ENCODE measurements at places on chromosomes 11 and 22. TPM values are rescaled to one million over a fixed set of nuclear protein-coding genes. Genes with fewer than 3 reads are reported as not detected.

Gene CHADL
- not detected for total RNA-seq

Gene HBE1
- total RNA-seq = not detected

Gene OTOG
- not detected for total RNA-seq

Gene WBP2NL
- 20.9 TPM for total RNA-seq

Gene CREB3L1
- total RNA-seq = 12.5 TPM

Gene STIP1
- 254 TPM for total RNA-seq

Gene THY1
- 122 TPM for total RNA-seq

Gene RPS25
- 1,989 TPM for total RNA-seq

Gene CLDN5
- not detected for total RNA-seq

Gene MRGPRX3
- total RNA-seq = not detected

Gene OR8B8
- not detected for total RNA-seq

Gene OR8A1
- total RNA-seq = not detected

Gene SRRD
- 30.6 TPM for total RNA-seq

Gene TYR
- total RNA-seq = not detected

Gene FGF4
- total RNA-seq = not detected

DNA sequence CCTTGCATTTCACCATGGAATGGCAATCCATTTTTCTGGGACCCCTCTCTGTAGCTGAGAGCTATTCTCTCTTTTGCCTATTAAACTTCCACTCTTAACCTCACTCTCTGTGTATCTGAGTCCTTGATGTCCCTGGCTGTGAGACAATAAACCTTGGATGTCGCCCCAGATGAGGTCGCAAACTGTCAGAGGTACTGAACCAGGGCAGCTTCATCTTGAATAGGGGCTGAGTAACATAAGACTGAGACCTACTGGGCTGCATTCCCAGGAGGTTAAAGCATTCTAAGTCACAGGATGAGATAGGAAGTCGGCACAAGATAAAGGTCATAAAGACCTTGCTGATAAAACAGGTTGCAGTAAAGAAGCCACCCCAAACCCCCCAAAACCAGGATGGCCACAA is 68.0 kb downstream of the RSF1 start:
- peak; percentile 66 for DNase-seq

DNA sequence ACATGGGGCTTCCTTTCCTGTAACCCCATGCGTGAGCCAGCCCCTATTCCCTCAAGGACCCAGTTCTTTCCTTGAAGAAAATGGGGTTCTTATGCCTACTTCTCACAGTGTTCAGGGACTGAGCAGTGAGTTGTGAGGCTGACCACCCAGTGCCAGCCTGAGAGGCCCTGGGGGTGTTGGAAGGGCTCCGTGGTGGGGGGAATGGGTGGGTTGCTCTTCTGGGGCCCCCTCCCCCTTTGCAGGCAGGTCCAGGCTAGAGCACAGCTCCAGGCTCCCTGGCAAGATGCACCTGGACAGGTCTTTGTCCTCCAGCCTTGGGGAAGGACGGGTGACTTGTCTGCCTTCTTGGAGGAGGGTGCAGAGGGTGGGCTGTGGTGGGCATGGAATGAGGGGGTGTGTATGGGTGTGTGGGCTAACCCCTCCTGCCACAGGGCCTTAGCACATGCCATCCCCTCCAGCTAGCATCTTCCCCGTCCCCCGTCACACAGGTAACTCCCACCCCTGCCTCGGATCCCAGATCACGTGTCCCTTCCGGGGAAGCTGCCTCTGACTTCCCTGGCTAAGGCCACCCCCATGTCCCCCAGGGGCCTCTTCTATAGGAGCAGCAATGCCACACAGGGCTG is 64.6 kb downstream of the MYEOV start:
- DNase-seq = no peak

- DNase-seq = no peak
These were observed 2.9 kb downstream of the DSCAML1 start for GRCh38 chr11:117794135-117794534.

DNA sequence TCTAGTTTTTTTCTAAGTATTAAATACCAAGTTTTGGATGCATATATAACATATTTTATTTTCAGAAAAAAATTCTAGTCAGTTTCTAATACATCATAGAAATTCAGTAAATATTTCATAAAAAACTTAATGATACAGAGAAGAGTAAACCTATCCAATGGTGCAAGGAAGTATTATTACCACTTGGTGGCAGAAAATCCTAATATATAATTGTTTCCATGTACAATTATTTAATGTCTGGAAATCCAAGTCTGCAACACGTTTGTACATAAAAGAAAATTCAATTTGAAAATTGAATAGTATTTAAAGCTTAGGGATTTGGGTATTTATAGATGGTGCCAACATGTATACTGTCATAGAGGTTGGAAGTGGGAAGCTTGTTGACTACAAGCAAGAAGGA is 127.0 kb downstream of the TRPC6 start:
- no peak for DNase-seq

GRCh38 chr11:12288931-12289666 is 88.3 kb upstream of the PARVA start:
- no peak for DNase-seq

- DNase-seq = no peak
These were observed 40.5 kb upstream of the TPBGL start for GRCh38 chr11:75200051-75200450.

GRCh38 chr11:9700105-9700801 is 36.4 kb downstream of the SWAP70 start:
- no peak for DNase-seq

GRCh38 chr11:19959648-19960059 is 200.6 kb downstream of the DBX1 start:
- no peak for DNase-seq

- no peak for DNase-seq
These were observed 29.3 kb upstream of the TCF20 start for GRCh38 chr22:42299586-42300258.

GRCh38 chr11:33703788-33704187 is 3.2 kb upstream of the C11orf91 start:
- peak; percentile 52 for DNase-seq

DNA sequence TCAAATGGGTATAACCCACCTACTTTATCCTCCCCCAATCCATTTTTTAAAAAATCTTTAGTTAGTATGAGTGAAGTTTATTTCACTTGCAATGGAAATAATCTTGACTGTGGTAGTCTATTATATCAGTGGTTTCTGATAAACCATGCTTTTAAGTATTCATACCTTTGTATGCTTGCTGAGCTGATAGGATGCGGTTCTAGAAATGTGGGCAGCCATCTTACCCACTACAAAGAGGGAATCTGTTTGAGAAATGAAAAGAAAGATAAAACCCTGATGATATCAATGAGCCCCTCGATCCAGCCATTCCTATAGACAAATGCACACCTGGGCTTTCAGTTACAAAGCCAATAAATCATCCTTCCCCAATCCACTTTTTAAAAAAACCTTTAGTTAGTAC is 13.8 kb upstream of the PVALB start:
- DNase-seq = no peak

GRCh38 chr22:46049726-46050450 is 72.9 kb upstream of the WNT7B start:
- DNase-seq = no peak

DNA sequence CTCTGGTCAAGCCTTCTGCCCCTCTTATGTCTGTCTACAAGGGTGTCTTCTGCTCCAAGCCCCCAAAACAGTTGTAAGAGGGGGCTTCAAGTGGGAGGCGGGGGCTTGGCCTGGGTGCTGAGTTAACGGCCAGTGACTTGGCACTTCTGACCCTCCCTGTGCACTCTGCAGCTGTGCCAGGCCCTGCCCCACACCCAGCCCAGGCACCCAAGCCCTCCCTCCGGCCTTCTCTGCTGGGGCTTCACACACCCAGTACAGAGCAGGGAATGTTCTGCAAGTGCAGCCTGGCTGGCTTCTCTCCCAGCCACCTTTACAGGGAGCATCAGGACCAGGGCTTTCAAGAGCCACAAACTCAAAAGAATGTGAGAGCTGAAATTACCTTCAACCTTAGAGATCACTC is 3.8 kb downstream of the TMEM121B start:
- DNase-seq = no peak

- DNase-seq = no peak
These were observed 54.1 kb upstream of the B3GAT1 start for GRCh38 chr11:134466156-134466555.

- DNase-seq = no peak
These were observed 10.2 kb upstream of the TLCD5 start for GRCh38 chr11:120314861-120315260.

- DNase-seq = no peak
These were observed 135.8 kb upstream of the PITPNB start for GRCh38 chr22:28054819-28055208.

- peak; percentile 78 for DNase-seq
These were observed 20.3 kb upstream of the MICAL2 start for GRCh38 chr11:12090061-12090591.

- no peak for DNase-seq
These were observed 2.9 kb upstream of the BTBD10 start for GRCh38 chr11:13465909-13466371.

GRCh38 chr11:91394727-91395414 is 829.7 kb upstream of the FAT3 start:
- DNase-seq = no peak

DNA sequence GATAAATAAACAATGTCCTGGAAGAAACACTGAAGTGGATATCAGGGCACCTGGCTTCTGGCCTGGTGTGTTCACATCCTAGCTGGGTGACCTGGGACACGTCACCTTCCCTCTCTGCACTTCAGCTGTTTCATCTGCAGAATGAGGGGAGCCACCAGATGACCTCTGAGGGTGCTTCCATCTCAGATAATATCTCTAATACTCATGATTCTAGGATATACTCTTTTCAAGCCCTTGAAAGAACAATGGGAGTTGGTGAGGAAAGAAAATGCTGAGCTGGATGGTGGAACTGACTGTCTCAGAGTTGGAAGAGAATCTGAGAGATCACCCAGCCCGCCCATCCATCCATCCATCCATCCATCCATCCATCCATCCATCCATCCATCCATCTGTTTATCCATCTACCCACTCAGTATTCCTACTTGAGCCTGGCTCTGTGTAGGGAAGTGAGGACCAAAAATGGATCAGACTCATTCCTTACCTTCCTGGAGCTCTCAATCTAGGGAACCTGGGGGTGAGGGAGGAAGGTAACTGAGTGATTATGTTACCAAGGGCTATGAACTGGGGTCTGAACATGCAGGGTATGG is 28.2 kb upstream of the LIPT2 start:
- no peak for DNase-seq

- DNase-seq = peak; percentile 44
These were observed 1.7 kb downstream of the PHF21A start for GRCh38 chr11:46119352-46120216.

- peak; percentile 59 for DNase-seq
These were observed 34.2 kb upstream of the VPREB1 start for GRCh38 chr22:22210375-22210774.

DNA sequence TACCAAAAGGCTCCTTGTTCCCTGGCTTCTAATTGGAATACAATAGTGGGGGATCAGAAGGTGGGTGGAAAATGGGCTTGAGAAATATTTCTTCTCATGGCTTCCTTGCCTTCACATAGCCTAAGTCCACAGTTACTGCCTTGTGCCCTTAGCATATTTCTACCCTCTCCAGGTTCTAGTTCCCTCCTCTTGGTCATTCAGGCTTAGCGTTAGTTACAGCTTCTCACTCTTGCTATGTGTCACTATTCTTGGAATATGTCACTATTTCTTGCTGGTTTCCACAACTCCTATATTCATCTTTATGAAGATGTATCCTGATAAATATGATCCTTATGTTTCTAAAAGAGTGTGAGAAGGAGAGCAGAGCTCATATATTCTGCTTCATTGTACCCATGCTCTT is 2.5 kb downstream of the OR2D2 start:
- DNase-seq = no peak

DNA sequence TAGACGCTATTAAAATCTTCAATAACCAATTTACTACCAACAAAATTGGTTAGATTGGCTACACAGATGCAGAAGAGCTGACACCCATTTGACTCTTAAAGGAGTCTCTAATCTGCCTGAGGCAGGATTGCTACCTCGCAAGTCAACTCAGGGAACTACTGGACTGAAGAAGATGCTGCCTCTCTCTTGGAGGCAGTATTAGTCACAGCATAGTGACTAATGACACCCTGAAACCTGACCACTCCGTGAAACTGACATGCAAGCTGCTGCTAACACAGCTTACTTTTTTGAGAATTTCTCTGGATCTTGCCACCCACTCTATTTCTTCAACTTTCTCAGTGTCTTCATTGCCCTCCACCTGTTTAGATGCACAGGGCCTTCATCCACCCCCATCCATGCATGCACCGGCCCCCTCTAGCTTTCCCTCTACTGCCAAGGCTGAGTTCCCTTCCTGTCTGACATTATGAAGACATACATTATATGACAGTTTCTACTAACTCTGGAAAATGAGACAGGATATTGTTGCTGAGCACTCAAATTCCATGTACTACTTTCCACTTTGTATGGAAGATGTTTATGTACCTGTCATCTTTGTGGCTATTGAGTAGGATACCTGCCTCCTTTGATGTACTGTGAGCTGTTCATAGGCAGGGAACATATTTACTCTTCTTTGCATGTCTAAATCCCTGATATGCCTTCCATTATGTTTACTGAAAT is 183.2 kb downstream of the MSANTD4 start:
- DNase-seq = peak; percentile 1

- DNase-seq = peak; percentile 30
These were observed 1917.5 kb downstream of the LRRC4C start for GRCh38 chr11:39541945-39542351.
